ENCODE measurements at places on chromosomes 2 and 18.

DNA sequence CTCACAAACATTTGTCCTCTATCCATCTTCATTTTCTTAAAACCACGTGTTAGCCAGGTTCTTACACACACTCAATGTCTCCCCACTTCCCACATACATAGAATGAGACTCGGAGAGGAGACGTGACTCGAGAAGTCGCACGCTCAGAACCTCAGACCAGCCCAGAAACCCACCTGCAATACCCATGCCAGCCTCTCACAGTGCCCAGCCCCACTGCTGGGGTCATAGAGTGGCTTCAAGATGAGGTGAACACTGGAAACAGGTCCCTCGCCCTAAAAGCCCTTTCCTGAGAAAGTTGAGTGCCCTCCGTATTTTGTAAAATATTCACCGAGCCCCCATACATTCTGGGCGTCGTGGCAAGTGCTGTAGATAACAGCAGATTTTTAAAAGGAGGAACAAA lies 487.4 kb downstream of the EIPR1 start:
- DNase-seq = no peak

GRCh38 chr2:96523659-96524481 lies 12.7 kb upstream of the ARID5A start:
- peak; percentile 96 for DNase-seq

GRCh38 chr18:6414723-6415417 lies at the start of gene L3MBTL4:
TSS of gene L3MBTL4 (minus strand) at chr18:6414911. CDS start at chr18:6311625, 103,286 bp downstream.
- no peak for DNase-seq

DNA sequence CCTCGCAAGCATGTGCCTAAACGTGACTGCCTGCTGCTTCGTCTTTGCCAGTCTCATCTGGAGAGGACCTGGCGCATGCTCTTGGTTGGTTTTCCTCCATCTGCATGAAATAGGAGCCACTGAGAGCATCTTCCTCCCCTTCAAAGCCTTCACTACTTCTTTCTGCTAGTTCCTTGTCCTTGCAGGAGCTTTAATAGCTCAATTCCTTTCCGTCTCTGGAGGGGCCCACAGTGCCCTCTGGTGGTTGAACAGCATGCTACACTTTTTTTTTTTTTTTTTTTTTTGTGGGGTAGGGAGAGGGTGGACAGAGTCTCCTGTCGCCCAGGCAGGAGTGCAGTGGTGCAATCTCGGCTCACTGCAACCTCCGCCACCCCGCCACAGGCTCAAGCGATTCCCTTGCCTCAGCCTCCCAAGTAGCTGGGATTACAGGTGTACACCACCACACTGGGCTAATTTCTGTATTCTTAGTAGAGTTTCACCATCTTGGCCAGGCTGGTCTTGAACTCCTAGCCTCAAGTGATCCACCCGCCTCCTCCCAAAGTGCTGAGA lies 59.6 kb downstream of the SP110 start:
- DNase-seq = peak; percentile 45

DNA sequence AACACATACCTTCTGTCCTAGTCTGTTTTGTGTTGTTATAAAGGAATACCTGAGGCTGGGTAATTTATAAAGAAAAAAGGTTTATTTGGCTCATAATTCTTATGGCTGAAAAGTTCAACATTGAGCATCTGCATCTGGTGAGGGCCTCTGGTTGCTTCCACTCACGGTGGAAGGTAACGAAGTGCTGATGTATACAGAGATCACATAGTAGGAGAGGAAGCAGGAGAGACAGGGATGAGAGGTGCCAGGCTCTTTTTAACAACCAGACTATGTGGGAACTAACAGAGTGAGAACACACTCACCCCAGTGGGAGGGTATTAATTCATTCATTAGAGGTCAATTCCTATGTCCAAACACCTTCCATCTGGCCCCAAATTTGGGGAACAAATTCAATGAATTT lies 463.8 kb downstream of the DSC3 start:
- DNase-seq = no peak

- DNase-seq = no peak
These were observed 127.1 kb downstream of the AGPS start for GRCh38 chr2:177519534-177520115.

- DNase-seq = no peak
These were observed 2.1 kb downstream of the CAPN10 start for GRCh38 chr2:240588669-240589068.

DNA sequence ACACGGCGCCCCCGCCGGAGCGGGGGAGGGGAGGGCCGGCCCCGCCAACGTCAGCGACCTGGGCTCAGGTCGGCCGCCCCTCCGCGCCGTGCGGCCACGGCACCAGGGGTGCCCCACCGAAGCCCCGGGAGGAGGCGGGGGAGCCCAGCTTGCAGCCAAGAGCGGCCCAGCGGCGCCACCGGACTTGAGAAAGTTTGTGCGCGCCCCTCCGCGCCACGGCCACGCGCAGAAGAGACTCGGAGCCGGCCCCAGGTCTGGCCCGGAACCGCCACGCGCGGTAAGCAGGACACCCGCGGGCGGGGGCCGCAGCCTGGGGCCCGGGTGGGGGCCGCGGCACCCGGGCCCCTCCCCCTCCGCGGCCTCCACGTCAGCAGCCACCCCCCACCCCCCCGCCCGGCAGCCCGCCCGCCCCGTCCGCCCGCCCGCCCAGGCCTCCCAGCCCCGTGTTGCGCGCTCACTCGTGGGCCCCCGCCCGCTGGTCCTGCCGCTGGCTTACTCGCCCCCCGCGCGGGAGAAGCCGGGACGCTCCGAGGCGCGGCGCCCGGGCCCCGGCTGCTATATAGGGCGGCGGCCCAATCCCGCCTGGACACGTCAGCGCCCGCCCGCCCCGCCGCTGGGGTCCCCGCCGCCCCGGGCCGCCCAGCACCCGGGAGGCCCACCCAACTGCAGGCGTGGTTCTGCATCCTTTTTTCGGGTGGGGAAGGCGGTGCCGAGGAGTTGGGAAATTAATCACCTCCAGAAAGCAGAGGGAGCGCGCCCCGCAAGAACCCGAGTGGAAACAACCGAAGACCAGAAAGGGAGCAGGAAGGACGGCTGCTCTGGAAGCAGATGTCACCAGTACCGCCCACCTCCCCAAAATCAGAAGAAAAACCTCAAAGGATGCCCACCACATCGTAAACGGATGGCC lies 42.9 kb downstream of the HDLBP start:
- DNase-seq = peak; percentile 72

DNA sequence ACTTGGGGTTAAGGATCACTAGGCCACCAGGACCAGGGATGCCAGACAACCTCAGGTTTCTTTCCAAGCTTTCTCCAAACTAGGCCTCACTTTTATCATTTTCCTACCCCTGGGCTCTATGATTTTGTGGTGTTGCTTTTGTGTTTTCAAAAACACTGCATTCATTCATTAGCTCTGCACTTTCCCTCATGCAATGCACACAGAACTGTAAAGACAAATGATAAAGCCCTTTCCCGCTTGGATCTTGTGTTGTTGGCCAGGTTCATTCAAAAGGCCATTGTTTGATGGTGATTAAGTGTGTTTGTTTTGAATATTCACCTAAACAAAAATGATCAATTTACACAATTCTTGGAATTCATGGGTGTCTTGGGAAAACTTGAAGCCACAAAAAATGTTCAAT lies 210.7 kb upstream of the TNP1 start:
- no peak for DNase-seq

DNA sequence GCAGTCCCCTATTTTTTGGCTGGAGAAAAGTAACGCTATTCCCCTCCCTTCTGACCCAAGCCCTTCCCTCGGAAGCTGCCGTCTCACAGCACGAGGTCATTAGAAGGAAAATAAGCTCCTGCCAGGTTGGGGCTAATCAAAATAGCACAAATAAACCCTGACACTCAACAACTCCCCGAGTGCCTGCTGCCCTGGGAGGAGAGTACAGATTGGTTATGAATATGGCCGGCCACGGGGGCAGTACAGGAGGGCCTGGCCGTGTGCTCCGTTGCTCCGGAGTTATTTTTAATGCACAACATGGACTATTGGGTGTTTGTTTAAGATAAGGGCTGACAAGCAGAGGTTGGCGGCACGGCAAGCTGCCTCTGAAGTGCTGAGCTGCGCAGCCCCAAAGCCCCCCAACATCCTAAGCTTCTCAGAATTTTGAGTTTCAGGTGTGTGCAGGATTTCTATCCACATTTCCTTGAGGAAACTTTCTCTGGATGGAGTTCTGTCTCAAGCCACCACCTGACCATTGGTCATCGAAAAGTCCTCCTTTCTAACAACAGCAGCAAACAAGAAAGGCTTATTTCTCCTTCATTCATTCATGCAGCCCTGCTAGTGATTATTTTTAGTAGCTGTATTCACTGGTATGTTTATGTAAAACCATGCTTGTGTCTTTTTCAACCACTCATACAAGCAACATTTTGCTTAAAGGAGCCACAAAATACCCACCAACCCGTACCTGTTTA lies 58.7 kb downstream of the PAX3 start:
- DNase-seq = no peak

DNA sequence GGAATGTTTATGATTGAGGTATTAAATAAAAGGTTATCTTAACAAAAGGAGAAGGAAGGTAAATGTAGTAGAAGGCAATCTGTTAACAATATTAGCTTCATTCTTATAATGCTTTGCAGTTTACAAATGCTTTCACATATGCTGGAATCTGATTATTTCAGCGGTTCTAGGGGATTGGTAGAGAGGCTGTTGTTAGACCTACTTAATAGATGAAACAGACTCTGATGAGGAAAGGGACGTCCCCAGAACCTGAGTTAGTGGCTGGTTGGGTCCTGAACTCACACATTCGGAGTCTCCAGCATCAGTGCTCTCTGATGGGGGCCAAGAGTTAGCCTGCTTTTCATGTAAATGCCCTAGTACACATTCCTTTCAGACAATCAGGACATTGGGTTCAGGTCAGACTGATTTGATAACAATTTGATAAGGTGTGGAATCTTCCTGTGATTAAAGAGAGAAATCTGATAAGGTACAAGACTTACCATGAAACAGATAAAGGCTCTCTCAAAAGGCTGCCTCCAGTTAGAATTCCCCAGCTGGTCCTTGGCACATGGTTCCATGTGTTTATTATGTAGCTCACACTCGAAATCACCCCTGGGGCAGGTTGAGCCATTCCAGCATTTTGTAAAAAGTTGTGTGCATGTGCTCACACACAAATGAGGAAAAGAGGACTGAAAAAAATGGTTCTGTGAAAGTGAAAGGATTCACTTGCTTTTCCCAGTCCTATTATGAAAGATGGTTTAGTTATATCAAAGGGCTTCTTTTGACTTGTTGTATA lies 103.1 kb downstream of the GPD2 start:
- DNase-seq = no peak

- DNase-seq = no peak
These were observed 62.1 kb downstream of the BCL2 start for GRCh38 chr18:63257453-63257852.

DNA sequence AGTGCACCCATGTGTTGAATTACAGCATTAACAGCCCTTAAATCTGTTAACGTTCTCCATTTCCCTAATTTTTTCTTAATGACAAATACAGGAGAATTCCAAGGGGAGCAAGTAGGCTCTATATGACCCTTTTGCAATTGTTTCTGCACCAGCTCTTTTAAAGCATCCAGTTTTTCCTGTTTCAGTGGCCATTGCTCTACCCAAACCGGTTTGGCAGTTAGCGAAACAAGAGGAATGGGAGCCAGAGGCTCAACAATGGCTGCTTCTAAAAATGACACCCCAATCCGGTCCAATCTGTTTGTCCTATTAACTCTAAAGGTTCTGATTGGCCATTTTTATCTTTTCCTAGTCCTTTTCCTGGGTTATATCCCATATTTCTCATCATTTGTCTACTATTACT lies 15.1 kb upstream of the SUCLG1 start:
- no peak for DNase-seq

DNA sequence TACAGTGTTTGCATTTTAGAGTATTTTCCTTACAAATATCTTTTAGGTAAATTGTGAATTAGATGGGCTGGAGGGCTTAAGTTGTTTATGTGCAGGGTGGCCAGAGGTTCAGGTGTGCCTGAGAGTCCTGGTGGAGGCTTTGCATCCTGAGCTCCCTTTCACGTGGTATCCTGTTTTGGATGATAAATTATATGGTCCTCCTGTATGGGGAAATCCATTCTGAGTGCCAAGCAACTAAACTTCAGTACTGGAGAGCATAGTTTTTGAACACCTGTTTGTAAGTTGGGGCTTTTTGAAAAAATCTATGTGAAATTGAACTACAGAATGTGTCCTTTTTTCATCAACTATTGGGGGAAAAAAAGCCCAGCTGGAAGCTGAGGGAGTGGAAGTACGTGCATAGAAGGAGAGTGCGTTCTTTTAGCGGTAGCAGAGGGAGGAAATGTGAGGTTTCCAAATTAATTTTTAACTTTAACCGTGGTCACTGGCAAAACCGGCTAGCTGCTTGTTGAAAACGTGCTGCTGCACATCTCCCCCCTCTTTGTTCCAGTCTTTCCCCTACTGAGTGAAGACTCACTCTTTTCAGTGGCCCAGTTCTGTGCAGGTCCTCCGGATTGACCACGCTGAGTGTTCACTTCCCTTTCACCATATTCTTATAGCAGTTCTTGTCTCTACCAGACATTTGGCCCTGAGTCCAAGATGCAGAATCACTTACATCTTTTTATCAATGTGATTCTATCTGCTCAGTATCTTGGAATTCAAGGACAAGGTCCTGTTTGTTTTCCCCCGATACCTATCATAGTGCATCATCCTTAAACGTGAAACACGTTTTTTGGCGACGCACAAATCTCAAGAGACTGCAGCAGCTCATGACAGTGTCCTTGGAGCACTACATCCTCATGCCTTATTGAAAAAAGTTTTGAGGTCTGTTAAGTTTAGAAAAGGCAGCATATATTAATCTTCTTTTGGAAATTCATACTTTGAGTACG lies 15.3 kb downstream of the CNOT11 start:
- no peak for DNase-seq

- no peak for DNase-seq
These were observed 360.9 kb downstream of the XIRP2 start for GRCh38 chr2:167249197-167249596.

DNA sequence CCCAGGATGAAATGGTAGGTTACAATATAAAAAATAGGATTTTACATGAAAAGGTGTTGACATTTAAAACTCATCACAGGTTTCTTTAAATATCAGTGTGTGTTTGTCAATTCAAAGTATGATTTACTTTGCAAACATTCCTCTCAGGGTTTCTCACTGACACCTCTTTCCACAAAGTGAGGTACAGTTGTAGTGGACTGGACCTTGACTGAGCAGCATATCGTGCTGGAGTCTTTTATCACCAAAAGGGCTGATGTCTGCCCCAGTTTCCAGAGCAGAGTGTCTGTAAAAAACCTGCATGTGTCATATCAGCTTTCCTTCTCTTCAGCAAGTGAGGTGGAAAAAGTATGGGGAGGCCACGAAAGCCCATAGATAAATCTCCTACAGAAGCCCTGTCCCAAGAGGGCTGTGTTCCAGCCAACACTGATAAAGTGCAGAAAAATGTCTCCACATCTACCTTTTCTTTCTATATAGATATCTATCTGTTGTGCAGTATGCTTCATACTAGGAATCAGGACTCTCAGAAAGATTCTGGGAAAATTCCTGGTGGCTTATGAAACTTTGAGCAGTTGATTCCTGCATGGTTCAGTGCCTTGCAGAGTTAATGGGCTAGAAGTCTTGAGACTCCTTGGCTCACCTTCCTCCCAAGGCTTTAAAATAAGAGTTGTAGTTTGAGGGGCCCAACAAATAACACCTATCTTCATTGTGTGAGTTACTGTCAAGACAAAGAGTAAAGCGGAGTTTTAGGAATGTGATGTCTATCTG lies 6.9 kb downstream of the ACYP2 start:
- DNase-seq = no peak

Measured in AG10803 (cell line).